ENCODE measurements at places on chromosomes 2 and 18.

GRCh38 chr18:41371156-41372045 is 583.6 kb upstream of the PIK3C3 start:
- no peak for DNase-seq

- DNase-seq: no peak
Observed at GRCh38 chr2:3647831-3648651, 10.0 kb upstream of the ALLC start.

- DNase-seq: no peak
Observed at GRCh38 chr2:20689428-20690264, 22.7 kb downstream of the GDF7 start.

DNA sequence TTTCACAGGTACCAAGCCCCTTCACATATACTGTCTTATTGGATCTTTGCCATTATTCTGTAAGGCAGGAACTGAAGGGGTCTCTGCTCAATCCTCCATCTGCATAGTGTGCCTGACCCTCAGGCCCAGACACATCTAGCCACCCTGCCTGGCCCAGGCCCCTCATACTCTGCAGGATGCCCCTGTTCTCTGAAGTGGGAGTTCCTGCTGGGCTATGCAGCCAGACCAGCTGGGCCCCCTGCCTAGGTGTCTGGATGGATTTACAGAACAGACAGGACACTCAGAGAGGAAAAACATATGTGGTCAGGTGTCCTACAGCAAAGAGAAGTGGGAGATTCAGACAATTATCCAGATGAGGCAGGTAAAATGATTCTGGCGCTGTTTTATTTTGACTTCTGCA is 42.0 kb downstream of the SLC4A5 start:
- DNase-seq: no peak

- DNase-seq: no peak
Observed at GRCh38 chr18:59300676-59301285, 17.7 kb downstream of the CPLX4 start.
